ENCODE measurements at places on chromosomes 16 and 17.

DNA sequence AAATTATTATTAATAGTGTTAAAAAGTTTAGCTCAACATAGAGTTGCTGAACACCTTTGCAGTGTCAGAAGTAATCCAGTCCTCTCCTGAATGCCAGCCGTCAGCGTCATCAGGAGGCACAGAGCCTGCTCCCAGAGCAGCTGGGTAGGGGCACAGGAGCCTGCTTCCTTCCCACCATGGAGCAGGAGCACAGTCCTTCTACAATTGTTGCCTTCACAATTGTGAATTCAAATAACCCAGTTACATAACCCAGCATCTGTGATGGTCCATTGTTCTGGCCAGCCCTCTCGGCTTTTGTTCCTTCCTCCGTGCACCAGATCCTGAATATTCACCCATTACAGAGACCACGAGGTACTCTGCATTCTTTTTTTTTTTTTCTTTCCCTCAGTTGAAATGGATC, 393.9 kb upstream of the MAF start:
- no peak overlapping the region for H3K27ac ChIP-seq
- no peaks in the 10 kb centered on the region for H3K27me3 ChIP-seq

- H3K27me3 ChIP-seq: no peaks in the 10 kb centered on the region
- H3K36me3 ChIP-seq: no peaks in the 10 kb centered on the region
- H3K4me1 ChIP-seq: no peaks in the 10 kb centered on the region
- no peak overlapping the region for H3K4me3 ChIP-seq
- H3K27ac ChIP-seq: no peak overlapping the region
Measured at GRCh38 chr17:16877099-16877498, 94.8 kb downstream of the TNFRSF13B start.

DNA sequence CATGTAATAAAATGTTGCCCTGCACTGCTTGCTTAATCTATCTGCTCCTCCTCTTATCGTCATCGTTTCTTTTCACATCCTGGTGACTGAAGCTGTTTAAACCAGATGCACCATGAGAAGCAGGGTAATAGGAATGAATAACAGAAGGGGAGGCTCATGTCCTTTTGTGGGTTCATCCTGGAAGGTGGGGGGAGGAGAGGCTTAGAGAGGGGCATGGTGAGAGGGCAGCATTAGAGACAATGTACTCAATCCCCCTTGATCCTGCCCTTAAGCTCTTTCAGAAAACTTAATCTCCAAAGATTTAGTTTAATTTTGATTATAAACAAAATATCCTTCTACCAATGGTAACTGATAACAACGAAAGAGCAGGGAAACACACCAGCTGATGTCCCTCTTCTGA, 248.5 kb downstream of the CA10 start:
- H3K27me3 ChIP-seq: no peaks in the 10 kb centered on the region
- H3K4me1 ChIP-seq: no peaks in the 10 kb centered on the region
- H3K27ac ChIP-seq: no peak overlapping the region
- DNase-seq: no peak
- H3K36me3 ChIP-seq: no peaks in the 10 kb centered on the region

- H3K4me3 ChIP-seq: no peak overlapping the region
- H3K27ac ChIP-seq: no peak overlapping the region
- no peaks in the 10 kb centered on the region for H3K4me1 ChIP-seq
- no peak for DNase-seq
Measured at GRCh38 chr16:17768257-17768656, 297.5 kb upstream of the XYLT1 start.

DNA sequence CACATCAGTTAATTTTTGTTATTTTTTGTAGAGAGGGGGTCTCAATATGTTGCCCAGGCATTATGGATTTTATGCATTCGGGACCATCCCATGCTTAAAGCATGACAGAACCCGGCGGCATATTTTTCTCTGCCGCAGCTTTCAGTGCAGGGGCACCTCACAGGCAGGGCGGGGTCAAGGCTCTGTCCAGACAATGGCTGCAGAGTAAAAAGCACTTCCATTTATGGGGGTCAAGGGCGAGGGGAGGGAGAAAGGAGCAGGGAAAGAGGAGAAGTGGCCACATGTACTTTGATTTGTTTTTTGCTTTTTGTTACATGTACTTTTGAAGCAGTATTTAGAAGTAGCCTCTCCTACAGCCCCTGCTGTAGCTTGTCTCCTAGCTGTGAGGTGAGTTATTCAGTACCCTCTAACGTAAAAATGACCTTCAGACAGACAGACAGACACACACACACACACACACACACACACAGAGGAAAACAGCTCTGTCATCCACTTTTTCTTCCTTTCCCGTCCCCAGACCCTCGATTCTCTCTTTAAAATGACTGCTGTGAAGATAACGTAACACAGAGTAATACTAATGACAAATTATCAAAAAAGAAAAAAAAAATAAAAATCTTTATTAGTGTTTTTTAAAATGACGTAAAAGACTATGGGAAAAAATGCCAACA, 856 bp upstream of the SCPEP1 start:
- peaks cover 5% of the 10 kb centered on the region for H3K36me3 ChIP-seq
- H3K4me3 ChIP-seq: peak overlapping the region; percentile 61
- H3K27ac ChIP-seq: no peak overlapping the region
- H3K27me3 ChIP-seq: peaks cover 6% of the 10 kb centered on the region

GRCh38 chr16:68762996-68763756, 26.1 kb downstream of the CDH1 start:
- H3K27ac ChIP-seq: no peak overlapping the region
- no peaks in the 10 kb centered on the region for H3K36me3 ChIP-seq
- DNase-seq: no peak

All from activated T-cell treated with anti-CD3 and anti-CD28 coated beads, Interleukin-2, amount 50 U/mL, for 24 hours (primary cell).